HepG2 (cell line): ENCODE measurements at places on chromosomes 6 and 20.
A peak's percentile ranks its signal among the peaks of the same experiment; 100 is the strongest.

DNA sequence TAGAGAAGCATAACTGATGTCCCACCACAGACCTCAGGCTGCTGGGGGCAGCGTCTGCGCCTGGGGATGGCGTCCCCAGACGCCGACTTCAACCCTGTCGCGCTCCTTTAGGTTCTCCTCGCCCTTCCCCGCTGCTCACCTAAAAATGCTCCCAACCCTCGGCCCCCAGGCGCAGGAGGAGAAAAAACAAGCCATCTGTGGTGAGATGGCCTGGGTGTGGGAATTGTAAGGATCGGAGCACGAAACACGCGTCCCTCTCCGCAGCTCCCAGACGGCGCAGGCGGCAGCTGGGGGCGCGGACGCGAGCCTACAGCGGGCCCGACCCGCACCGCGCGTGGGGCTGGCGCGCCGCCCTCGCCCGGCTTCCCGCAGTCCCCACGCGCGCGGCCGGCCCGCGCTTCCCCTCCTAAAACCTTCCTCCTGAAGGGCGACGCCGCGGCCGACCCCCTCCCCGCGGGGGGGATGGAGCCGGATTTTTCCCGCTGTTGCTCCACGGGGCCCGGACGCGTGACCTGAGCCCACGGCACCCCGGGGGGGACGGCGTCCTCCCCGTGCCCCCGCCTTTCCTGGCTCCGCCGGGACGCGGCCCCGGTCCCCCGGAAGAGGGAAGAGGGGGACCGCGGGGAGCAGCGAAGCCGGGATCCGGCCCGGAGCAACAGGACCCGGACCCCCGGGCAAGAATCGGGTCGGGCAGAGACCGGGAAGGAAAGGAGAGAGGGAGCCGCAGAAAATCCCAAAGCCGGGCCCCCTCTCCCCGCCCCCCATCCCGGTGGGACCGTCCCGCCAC is 611 bp downstream of the EPB41L2 start:
- DNase-seq = no peak

- DNase-seq = peak; percentile 88
These were observed 73.3 kb downstream of the SLC22A23 start for GRCh38 chr6:3383525-3383924.

- DNase-seq = no peak
These were observed 79.0 kb upstream of the ZNF217 start for GRCh38 chr20:53672484-53673129.

GRCh38 chr20:45552456-45552855 is 5.3 kb upstream of the EPPIN start:
- DNase-seq = no peak

- no peak for DNase-seq
These were observed 203.2 kb downstream of the ANKRD60 start for GRCh38 chr20:58025233-58025632.

DNA sequence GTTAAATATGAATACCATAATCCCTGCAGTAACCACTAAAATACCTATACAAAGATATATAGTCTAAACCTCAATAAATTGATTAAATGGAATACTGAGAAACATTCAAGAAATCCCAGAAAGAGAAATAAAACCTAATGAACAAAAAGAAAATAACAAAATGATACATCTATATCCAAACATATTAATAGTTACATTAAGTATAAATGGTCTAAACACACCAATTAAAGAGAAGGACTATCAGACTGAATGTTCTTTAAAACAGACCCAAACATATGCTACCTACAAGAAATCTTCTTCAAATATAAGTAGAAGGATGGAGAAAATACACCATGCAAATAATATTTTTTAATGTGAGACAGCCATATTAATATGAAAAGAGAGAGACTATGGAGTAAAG is 22.0 kb downstream of the NINL start:
- DNase-seq = no peak

DNA sequence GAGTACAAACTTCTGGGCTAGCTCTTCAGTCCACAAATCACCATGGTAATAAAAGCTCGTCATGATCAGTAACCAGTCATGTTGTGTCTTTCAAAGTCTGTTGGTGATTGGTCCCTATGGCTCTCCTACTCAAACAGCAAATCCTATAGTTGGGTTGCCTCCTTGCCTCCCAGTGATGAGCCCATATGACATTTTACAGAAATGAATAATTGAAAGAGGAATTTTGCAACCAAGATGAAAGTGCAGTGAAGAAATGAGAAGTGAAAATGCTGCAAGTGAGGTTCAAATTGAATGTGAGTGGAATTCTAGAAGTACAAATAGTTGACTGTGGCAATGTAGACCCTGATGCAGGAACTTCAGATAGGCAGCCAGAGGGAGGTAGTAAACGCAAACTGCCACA is 5.1 kb upstream of the SIRPD start:
- peak; percentile 0 for DNase-seq

GRCh38 chr6:31615748-31616147 is 714 bp downstream of the AIF1 start:
- no peak for DNase-seq

GRCh38 chr20:18255526-18255925 is 32.8 kb upstream of the ZNF133 start:
- no peak for DNase-seq

GRCh38 chr6:6319952-6320811 is at the start of gene F13A1:
TSS of gene F13A1 (minus strand) at chr6:6320662. CDS start at chr6:6318664, 1,998 bp downstream.
- DNase-seq = no peak

- DNase-seq = no peak
These were observed 53.9 kb upstream of the TAGAP start for GRCh38 chr6:159098636-159099106.

DNA sequence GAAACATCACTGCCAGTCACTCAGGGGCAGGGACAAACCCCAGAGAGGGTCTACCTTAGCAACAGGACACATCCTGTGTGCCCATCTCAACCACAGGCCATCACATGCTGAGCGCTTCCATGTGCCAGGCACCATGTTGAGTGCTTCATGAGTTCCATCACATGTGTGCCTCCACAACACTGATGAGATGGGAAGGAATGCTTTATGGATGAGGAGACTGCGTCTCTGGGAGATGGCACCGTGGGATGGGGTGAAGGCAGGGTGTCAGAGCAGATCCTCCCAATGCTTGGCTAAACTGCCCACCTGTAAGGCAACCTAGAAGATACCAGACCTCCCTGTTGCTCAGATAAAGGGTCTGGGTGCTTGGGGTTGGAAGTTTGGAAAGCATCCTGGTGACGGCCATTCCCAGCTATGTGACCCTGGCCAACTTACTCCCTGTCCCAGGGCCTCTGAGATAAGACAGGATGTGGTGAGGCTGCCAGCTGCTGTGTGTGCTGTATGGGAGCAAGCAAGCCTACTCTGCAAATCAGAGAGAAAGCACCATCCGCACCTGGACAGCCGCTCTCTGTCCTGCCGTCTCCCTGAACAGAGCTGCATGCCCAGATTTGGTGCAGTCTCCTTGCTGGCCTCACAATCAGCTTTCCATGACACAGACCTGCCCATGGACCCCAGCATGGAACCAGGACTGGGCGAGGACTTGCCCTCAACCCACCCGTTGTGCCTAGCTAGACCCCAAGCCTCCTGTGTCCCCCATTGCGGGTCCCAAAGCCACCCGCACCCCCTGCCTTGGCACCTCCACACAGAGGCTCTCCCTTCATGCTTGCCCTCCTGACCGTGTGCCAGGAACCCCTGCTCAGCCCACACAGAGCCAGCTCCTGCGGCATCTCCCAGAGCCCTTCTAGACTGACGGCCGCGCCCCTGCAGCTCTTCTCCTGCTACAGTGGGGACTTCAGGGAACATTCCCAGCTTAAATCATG is 143.7 kb downstream of the SYNDIG1 start:
- DNase-seq = no peak

- DNase-seq = no peak
These were observed 132.6 kb downstream of the THEMIS start for GRCh38 chr6:127768223-127768622.

GRCh38 chr6:84447651-84448050 is 220.2 kb upstream of the CEP162 start:
- no peak for DNase-seq

DNA sequence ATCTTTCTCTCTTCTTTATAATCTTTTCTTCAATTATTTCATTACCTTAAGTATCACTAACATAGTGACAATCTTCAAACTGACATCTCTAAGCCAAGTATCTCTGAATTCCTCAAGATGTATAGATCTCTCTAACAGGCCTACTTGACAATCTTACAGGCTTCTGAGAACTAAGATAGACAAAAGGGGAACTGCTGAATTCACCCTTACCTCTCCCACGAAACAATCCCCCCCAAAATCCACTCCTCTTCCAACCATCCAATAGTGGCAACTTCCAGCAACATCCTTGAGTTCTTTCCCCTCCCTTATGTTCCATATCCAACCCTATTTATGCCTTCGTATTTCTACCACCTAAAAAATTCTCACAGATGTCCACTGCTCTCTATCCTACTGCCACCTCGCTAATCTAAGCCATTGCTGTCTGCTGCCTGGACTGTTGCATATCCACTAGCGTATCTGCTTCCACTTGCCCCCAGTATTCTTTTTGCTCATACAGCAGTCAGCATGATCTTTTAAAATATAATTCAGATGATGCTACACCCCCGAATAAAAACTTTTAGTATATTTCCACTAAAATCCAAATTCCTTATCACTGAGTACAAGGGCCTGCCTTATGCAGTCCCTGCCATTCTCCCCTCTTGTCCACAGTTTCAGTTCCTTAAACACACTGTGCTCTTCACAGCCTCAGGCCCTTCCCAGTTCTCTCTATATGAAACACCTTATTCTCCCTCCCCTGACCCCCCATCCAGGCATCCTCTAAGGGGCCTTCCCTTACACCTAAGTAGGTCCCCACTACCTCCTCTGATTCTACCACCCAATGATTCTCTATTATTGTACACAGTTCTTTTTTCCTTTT is 8.0 kb downstream of the REPS1 start:
- DNase-seq = no peak

- DNase-seq = no peak
These were observed 34.4 kb downstream of the CDH26 start for GRCh38 chr20:59992526-59993084.

DNA sequence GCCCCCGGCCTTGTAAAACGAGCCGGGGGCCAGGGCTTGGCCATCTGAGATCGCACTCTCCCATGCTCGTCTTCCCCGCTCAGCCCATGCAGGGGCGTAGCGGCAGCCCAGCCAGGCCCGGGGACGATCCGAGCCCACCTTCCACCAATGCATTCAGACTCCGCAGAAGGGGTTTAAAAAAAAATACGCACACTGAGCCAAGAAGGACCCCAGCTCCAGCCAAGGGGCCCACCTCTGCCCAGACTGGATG is 320 bp downstream of the GSTA4 start:
- no peak for DNase-seq

DNA sequence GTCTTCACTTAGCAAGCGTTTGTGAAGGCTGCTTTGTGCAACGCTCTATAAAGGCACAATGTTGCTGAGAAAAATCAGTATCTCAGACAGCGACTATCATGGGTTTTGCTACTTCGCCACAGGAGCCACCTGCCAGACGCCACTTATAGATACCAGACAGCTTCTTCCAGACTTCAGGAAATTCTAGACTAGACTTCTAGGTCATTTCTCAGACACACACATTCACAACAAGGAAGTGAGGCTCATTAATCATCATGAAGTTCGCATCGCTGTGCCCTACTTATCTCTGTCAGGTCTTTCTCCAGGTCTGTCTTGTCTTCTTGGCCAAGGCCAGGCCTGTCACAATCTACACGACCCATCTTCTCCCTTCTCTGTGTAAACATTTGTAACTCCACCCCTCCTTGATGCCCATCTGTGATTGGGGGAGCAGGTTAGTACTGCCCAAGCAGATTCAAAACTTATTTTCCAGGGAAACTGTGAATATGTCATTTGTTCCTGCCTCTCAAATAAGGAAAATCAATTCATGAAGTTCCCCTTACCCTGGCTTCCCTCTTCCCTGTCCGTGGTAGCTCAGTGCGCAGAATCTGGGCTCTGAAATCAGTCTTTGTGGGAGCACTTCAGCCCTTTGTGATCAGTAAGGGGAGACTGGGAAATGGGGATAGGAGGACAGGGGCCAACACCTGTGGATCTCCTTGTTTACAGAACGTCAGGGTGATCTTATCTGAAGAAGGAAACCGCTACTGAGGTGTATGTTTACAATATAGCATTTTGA is 115.5 kb downstream of the TNFAIP3 start:
- no peak for DNase-seq

GRCh38 chr6:105601541-105602236 is 198.8 kb upstream of the PREP start:
- DNase-seq = peak; percentile 36

GRCh38 chr20:609371-609964 is 641 bp downstream of the TCF15 start:
- no peak for DNase-seq

- no peak for DNase-seq
These were observed 226.5 kb upstream of the CITED2 start for GRCh38 chr6:139600919-139601475.

DNA sequence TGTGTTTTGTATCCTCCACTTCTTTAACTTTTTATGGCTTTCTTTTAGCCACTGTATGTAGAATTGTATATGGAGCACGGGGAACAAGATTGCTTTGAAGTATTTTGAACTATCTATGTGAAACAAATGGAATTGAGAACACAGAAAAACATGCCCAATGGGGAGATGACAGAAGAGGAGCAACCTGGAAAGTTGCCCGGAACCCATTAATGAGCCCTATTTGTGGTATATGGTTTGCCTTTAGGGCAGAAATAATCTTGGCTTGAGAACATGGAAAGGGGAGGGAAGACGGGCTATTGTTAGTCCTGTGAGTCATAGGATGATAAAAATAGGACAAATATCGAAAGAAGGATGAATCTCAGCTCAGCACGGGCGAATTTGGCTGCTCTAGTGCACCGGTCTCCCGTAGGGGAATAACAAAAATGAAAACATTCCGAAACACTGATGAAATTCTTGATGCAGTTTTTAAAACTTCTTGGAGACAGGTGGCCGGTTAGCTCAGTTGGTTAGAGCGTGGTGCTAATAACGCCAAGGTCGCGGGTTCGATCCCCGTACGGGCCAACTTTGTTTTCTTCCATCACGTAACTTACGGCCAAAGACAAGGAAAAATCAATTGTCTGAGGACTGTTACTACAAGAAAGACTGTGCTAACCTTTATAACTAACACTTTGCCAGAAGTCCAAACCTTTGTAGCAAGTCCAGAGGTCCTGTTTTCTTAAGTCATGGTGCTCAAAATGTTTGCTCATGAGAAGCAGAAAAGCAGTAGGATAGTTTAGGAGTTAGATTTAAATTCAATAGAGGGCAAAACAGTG is 15.7 kb downstream of the HMGN4 start:
- peak; percentile 81 for DNase-seq

DNA sequence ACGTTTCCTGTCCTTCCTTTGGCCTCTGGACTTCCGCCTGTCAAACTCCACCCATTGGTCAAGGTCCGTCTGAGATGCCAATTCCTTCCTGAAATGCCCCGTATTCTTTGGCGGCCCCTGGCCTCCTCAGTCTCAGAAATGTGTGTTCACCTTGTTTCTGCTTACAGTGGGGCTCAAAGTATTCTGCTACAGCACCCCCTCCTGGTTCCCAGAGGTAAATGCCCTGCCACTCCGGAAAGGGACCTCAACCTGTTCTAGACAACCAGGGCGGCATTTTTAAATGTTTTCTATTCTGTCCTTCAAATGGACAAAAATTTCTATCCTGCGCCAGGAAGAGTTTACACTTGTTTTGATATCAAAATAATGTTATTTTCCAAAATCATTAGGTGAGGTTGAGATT is 12.1 kb upstream of the PAX1 start:
- DNase-seq = peak; percentile 24

- no peak for DNase-seq
These were observed 25.2 kb downstream of the FNDC1 start for GRCh38 chr6:159194421-159194820.
